Fibroblast of skin of back (primary cell): ENCODE measurements at places on chromosomes 2 and 18.

DNA sequence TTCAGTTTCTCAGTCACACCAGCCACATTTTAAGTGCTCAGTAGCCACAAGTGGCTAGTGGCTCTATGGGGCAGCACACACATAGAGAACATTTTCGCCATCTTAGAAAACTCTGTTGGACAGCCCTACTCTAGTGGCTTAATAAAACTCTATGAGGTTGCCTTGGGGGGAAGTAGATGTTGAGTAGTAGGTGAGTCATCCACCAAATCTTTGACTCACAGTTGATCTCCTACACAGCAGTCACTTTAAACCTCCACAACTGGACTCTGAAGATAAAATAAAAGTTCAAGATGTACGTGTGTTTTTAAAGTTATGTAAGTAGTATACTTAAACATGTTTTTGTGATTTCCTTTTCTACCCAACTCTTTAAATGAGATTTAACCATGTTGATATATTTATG lies 379.0 kb downstream of the SETBP1 start:
- DNase-seq: peak; percentile 83

DNA sequence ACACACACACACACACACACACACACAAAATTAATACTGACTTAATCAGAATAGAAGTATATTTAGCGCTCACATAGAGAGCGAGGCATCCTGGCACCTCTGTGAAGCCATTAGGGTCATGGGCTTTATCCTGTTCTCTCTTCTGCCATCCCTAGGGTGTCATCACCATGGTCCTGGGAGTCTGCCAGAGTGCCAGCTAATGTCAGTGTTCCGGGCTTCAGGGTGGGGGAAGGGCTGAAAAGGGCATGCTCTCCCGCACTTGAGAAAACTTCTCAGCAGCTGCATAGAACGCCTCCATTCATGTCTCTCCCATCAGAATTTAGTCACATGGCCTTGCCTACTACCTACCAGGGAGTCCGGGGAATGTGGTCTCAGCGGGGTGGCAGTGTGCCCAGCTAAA lies 19.7 kb upstream of the DYNC2LI1 start:
- DNase-seq: no peak

DNA sequence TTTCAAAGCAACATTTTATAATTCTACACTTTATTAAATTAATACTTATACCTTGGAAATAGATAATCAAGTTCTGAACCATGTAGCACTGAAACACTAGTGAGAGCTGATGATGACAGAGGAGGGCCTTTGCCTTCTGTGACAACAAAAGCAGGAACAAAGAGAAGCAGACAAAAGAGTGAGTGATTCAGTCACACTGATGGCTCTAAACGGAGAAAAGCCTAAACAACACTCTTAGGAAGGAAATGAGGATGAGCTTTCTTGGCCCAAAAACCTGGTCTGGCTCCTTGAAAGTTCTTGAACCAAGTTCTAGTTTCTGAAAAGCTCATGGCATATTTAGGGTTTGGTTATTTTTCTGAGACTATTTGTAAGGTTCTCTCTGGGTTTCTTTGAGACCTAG lies 271.9 kb downstream of the DPP10 start:
- no peak for DNase-seq

DNA sequence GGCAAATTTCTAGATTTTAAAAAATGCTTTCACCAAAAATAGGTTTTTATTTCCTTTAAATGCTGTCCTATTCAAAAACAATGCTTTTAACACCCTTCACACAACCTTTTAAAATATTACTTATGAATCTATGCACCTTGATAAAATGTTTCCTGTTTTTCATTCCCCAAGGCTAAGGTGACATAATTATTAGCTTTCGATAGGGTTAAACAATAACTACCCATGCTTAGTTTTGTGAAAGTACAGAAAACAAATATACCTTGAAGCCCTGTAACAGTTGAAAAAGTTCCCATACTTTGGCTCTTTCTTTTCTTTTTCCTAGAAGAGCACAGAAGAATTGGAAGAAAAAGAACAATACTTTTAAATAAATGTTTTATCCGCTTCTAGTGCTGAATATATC lies 54.9 kb upstream of the ITPRID2 start:
- DNase-seq: no peak

GRCh38 chr18:35387152-35387571 lies 10.0 kb upstream of the ZNF396 start:
- DNase-seq: peak; percentile 60

DNA sequence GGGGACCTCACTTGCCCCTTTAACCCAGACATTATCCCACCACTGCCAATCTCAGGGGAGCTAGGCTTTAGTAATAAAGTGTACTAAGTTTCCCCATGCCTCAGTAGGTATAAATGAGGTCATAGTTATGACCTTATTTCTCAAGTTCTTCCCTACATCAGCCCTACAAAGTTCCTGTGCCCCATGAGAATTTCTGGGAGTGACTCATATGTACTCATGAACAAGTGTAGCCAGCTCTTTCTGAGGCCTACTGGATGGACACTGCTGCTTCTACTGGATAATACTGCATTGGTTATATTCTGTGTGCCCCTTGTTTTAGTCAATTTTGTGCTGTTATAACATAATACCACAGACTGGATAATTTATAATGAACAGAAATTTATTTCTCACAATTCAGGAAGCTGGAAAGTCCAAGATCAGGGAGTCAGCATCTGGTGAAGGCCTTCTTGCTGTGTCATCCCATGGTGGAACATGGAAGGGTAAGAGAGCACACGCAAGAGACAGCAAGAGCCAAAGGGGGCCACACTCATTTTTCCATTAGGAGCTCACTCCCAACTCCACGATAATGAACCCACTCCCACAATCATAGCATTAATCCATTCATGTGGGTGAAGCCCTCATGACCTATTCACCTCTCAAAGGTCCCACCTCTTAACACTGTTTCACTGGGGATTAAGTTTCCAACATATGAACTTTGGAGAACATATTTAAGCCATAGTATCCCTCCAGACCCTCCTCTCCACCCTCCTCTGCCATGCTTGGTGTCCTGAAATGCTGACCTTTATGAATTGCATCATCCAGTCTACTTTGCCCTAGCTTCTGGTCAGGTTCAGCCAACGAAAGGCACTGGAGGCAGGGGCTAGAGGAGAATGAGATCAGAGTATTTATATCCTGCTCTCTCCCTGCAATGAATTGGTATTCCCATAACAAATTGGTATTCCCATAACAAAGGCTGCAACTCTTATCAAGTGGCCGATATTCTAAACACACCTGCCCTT lies 25.4 kb upstream of the ST3GAL5 start:
- peak; percentile 81 for DNase-seq

- DNase-seq: no peak
These were observed 284.6 kb downstream of the DPP10 start for GRCh38 chr2:114727012-114727411.

GRCh38 chr2:163909411-163910080 lies 173.7 kb upstream of the FIGN start:
- no peak for DNase-seq

- DNase-seq: peak; percentile 12
These were observed 52.6 kb downstream of the GNAL start for GRCh38 chr18:11741505-11742145.

- DNase-seq: no peak
These were observed 56.7 kb upstream of the RAB6C start for GRCh38 chr2:129922571-129923264.

- DNase-seq: peak; percentile 37
These were observed 78.9 kb upstream of the CCDC68 start for GRCh38 chr18:55038162-55038561.
